ENCODE measurements at places on chromosomes 2 and 18.

DNA sequence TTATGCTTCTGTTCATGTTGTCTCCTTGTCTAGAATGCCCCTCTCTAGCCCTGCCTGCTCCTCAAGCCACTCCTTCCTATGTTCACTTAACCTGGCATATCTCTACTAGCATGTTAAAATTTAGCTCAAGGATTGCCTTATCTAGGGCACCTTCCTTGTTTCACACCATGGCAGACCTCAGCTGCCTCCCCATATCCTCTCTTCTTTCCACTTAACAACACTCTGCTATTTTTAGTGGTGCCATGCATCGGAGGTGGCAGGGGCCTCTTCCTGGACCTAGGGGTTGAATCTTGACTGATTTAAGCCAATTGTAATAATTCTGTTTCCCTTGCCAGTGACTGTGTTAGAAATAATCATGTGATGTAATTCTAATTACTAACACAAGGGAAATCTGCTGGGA lies 36.9 kb upstream of the FAM98A start:
- no peak for DNase-seq

DNA sequence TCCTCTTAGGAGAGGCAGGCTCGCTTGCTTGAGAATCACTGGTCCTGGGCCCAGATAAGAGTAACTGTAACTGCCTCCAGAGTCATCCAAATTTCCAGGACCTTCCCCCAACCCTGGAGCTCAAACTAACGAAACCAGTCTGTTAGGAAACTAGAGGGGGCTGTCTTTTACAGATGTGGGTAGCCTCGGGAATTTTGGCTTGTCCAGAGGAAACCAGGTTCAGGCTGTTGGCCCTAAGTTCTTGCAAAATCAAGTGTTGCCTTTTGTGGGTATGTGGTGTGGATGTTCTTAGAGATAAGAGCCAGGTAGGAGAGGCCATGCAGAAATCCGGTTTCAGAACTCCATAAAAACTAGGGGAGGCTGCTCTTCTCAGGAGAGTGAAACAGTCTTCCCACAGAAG lies 125.0 kb upstream of the DLX2 start:
- DNase-seq = no peak

DNA sequence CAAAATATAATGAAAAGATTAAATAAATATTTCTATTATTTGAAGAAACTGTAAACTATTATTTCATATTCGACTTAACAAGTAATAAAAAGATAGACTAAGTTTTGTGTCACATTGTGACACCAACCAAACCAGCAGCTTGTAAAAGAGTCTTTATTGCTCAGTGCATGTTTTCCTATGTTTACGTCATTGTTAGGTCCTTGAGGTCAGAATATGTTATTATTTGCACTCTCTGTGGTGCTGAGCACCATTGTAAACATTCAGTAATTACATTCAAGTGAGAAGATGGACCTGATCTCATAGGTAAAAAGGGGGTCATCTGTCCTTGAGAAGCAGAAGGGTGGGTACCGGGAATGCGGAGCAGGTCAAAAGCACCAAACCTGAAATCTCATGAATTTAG lies 1999.1 kb upstream of the CELF4 start:
- DNase-seq = no peak

- DNase-seq = no peak
Measured at GRCh38 chr2:150350500-150350899, 137.0 kb downstream of the RND3 start.

- DNase-seq = no peak
Measured at GRCh38 chr2:64295326-64296139, 151.3 kb upstream of the PELI1 start.

DNA sequence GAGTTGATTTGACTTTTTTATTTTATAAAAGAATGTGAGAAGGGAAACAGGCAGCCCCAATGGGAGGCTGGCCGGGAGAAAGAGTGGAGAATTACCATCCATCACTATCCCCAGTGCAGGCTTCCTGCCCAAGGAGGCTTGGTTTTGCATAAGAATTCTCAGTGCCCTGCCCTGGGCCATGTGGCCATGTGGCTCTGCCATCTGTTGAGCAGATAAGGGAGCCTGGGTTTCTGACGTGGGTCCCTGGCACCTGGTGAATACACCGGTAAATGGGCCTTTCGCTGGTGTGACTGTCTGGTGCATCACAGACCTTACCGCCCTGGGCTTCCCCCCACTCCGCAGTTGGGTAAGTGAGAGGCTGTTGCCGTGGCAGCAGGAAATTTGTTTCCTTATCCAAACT lies 54.5 kb upstream of the TMEM163 start:
- no peak for DNase-seq

- DNase-seq = no peak
Measured at GRCh38 chr2:28276807-28277206, 115.9 kb upstream of the FOSL2 start.

- DNase-seq = peak; percentile 10
Measured at GRCh38 chr2:20925265-20925889, 102.5 kb upstream of the LDAH start.

- no peak for DNase-seq
Measured at GRCh38 chr2:59005836-59006615, 764.9 kb upstream of the FANCL start.

DNA sequence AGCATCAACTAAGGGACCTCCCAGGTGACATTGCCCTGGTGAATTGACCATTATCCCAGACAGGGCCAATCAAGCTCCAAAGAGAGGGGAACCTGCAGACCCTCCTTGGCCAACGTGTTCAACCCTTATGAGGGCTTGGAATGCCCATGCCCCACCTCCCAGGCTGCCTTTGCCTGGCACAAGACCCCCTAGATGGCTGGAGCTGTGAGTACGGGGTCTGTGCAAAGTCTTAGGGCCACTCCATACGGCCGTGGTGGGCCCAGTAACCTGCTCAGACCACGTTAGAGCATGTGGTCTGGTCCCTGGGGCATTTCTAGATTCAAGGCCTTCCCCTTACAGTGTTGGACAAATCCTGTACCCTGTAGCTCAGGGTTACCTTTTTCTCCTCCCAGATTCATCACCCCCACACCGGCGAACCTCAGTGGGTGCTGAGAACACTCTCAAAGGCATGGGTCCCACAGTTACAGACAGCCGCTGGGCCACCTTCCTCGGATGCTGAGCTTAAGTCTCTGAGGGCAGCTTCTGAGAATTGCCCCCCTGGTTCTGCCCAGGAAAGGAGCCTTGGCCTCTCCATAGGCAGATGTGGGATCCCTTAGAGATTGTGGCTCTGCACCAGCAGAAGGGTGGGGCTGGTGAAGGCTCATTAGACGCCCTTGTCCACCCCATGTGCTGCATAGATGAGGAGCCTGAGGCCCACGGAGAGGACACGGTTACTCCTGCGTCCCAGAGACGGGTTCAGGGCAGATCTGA lies 18.3 kb upstream of the KCNK3 start:
- DNase-seq = no peak

DNA sequence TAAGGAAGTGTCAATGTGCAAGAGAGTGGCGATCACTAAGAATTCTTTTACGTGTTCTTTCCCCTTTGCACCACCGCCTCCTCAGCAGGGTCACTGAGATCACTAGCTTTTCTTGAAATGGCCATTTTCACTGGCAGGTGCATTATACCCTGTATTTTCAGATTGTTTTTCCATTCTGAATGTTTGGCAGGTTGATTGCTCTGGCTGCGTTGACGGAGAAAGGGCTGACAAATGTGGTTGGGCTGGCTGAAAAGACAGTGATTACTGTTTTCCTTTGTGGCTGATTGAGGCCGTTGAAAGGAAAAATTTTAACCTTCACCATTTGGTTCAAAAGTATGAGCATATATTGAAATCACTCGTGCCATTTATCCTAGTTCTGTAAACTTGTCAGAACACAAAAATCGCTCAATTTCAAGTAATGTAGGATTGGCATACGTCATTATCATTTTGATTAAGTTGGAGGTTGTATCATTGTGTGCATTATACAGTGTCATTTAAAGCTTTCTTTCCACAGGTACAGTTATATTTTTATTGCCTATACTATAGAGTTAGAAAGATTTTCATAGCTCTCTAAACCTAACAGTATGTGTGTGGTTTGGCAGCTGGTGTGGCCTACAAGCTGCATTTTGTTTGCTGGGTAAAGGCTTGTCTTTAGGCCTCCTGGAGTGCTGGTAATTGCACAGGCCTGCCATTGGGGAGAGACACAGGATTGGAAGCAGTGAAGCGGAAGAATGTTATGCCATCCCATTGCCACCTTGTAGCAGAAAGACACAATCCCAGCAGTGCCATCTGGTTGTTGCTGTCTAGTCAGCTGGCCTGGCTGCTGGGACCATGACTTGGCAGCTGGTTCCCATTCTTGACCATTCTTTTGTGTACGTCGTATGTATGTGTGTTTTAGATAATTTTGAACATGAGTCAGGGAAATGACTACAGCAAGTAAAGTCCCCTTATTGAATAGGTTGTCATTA lies 36.7 kb downstream of the DYNC1I2 start:
- DNase-seq = no peak

DNA sequence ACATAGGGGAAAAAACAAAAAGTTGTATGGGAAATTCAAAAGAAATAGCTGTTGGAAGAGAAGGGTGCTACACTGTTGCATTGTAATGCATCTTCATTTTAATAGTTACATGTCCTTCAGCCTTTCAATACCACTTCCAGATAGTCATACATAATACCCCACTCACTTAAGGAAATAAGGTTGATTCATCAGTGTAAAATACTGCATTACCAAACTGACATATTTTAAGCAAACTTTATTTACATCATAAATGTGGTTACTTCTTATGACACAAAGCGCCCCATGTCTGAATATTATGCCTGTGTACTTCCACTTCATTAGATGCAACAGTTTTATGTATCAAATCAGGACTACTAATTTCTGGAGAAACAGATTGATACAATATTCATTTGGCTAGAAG lies 4.5 kb downstream of the RBMS1 start:
- DNase-seq = no peak

DNA sequence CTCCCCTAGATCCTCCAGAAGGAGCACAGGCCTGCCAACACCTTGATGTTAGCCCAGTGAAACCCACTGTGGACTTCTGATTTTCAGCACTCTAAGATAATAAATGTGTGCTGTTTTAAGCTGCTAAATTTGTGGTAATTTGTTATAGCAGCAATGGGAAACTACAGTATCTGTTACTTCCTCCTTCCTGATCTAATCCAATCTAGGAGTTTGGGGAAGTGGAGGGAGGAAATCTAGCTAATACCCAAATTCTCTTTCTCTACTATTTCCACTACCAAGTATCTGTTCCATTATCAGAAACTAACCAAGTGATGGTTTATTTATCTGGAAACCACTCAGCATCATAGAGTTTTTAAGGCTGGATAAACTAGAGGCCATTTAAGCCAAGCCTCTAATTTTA lies 64.9 kb downstream of the AFF3 start:
- no peak for DNase-seq

GRCh38 chr2:112048887-112049286 lies 6.2 kb upstream of the TMEM87B start:
- DNase-seq = peak; percentile 45

DNA sequence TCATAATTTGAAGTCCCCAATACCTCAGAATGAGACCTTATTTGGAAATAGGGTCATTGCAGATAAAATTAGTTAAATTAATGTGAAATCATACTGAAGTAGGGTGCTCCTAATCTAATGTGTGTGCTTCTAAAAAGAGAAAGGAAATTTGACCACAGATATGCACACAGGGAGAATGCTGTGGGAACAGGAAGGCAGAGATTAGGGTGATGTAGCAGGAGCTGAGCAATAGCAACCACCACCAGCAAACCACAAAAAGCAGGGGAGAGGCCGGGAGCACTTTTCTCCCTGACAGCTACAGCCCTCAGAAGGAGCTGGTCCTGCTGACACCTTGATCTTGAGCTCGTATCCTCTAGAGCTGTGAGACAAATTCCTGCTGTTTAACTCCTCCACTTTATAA lies 24.6 kb upstream of the SCG2 start:
- DNase-seq = peak; percentile 79

DNA sequence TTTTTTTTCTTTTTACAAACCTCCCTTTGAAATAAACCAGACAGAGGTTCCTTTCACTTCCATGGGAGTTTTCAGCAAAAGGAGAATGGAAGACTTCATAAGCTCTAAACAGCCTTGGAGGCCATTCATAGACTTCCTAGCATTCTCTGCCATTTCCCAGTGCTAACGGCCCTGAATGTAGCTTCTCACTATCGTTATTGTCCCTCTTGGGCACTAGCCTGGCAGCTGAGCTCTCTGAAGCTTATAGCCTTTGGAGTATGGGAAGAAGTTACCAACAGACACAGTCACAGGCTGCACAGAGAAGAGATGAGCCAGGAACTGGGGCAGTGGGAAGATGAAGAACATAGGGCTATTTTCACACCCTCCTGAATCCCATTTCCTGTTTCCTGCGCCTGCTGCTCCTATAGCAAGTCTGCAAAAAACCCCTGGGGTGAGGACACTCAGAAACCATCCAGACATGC lies 29.1 kb upstream of the EPC2 start:
- no peak for DNase-seq

All from AG08395 (cell line).